Naive thymus-derived CD8-positive, alpha-beta T cell (primary cell): ENCODE measurements at places on chromosomes 1 and 21. TPM values are rescaled to one million over a fixed set of nuclear protein-coding genes. Genes with fewer than 3 reads are reported as not detected.

- no peak overlapping the region for H3K4me3 ChIP-seq
- H3K4me1 ChIP-seq = peaks cover 29% of the 10 kb centered on the region
- H3K27ac ChIP-seq = no peak overlapping the region
- H3K36me3 ChIP-seq = no peaks in the 10 kb centered on the region
- no peaks in the 10 kb centered on the region for H3K27me3 ChIP-seq
Measured at GRCh38 chr1:41632781-41633575, 148.5 kb upstream of the EDN2 start.

DNA sequence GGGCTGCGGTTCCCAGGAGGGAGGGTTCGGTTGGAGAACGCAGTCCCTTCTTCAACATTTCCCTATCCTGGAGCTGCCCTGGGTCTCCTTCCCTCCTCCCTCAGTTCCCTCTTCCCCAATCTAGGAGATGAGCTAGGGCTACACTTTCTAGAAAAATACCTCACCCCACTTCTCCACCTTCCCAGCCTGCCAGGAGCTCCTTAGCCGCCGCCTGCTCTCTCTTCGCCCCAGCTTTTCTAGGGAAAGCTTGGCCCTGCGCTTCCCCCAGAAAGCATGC lies 488 bp upstream of the ADAMTS1 start:
- peaks cover 19% of the 10 kb centered on the region for H3K4me1 ChIP-seq
- DNase-seq = no peak
- H3K27ac ChIP-seq = no peak overlapping the region
- H3K36me3 ChIP-seq = no peaks in the 10 kb centered on the region
- H3K4me3 ChIP-seq = peak overlapping the region; percentile 81
- H3K27me3 ChIP-seq = peaks cover 59% of the 10 kb centered on the region

GRCh38 chr21:34908419-34909055 lies 140.6 kb downstream of the RUNX1 start:
- no peak overlapping the region for H3K4me3 ChIP-seq
- H3K4me1 ChIP-seq = peaks cover 87% of the 10 kb centered on the region
- peaks cover 18% of the 10 kb centered on the region for H3K36me3 ChIP-seq
- no peak for DNase-seq
- H3K27me3 ChIP-seq = no peaks in the 10 kb centered on the region

The ITLN2 gene
- not detected for total RNA-seq

The PRKAA2 gene
- not detected for total RNA-seq

The C1orf87 gene
- total RNA-seq = not detected

The POU2F1 gene
- 22.9 TPM for total RNA-seq

- no peak for DNase-seq
- H3K27me3 ChIP-seq = no peaks in the 10 kb centered on the region
- peaks cover 15% of the 10 kb centered on the region for H3K4me1 ChIP-seq
- no peak overlapping the region for H3K27ac ChIP-seq
Measured at GRCh38 chr1:153791648-153792253, 16.5 kb downstream of the SLC27A3 start.

The DENND1B gene
- total RNA-seq = 10.5 TPM

The LMOD1 gene
- total RNA-seq = not detected

The TMIGD3 gene
- total RNA-seq = not detected

DNA sequence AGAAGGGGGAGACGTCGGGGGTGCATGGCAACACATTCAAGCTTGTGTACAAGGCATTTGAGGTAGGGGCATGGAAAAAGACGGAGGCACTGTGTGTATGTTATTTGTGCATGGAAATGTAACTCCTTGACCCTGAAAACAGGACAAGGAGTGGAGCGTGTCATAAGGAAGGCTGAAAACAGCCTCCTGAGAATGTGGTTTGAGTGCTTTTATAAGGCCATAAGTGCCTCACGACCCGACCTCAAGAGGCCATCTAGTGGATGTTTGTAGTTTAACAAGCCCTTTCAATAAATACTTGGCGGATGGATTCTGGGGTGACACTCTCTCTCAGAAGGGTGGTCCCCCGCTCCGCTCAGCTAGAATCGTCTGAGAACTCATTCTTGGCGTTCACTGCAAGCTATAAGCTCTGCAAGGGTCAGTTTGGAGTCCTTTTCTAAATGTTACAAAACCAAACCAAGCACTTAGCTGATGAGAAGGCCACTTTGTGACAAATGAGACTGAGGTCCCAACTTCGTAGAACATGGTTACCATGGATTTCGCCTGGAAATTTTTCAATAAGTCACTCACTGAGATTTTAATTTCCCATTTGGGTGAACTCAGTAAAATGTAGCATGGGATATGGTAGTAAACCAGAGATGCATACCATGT lies 38.8 kb upstream of the CLCA4 start:
- no peak overlapping the region for H3K27ac ChIP-seq
- H3K4me3 ChIP-seq = no peak overlapping the region
- no peaks in the 10 kb centered on the region for H3K36me3 ChIP-seq
- H3K4me1 ChIP-seq = peaks cover 7% of the 10 kb centered on the region
- peaks cover 1% of the 10 kb centered on the region for H3K27me3 ChIP-seq

The MPZ gene
- total RNA-seq = 11.9 TPM

The KRTAP22-2 gene
- not detected for total RNA-seq

The NBPF15 gene
- total RNA-seq = 121 TPM

The PAFAH2 gene
- 24.6 TPM for total RNA-seq

GRCh38 chr21:28396421-28396820 lies 596.3 kb downstream of the LTN1 start:
- H3K4me3 ChIP-seq = no peak overlapping the region
- H3K27me3 ChIP-seq = no peaks in the 10 kb centered on the region
- DNase-seq = no peak
- H3K36me3 ChIP-seq = no peaks in the 10 kb centered on the region

DNA sequence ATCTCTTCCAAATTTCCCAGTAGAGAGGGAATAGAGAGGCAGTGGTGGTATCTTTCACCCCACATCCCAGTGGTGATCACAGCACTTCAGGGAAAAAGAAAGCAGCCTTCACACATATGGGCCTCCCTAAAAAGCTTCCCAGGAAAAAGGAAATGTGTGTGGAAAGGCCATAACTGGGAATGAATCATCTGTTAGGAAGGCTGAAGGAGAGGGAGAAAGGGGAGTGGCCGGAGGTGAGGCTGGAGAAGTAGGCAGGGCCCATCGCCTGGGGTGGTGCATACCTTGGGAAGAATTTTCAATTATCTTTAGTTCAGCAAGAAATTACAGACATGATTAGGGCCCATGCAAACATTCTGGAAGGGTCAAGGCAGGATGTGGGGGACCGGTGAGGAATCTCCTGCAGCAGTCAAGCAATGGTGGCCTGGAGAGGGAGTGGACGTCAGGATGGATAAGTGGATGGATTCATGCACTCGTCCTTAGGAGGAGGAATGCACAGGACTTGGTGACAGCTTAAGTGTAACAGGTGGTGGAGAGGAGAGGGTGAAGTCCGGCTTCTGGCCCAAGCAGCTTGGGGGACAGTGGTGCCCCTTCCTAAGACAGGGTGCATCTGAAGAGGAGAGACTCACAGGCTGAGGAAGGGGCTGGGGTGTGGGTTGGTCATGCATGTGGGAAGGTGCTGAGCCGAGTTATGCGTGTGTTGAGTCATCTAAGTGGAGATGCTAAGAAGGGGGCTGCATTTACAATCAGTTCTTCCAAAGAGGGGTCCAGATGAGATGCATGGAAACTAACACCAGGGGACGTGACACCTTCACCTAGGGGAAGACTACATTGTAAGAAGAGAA lies 17.9 kb downstream of the HIVEP3 start:
- H3K27me3 ChIP-seq = no peaks in the 10 kb centered on the region
- no peak for DNase-seq
- peak overlapping the region; percentile 76 for H3K27ac ChIP-seq
- H3K36me3 ChIP-seq = no peaks in the 10 kb centered on the region
- H3K4me1 ChIP-seq = peaks cover 54% of the 10 kb centered on the region
- H3K4me3 ChIP-seq = no peak overlapping the region

DNA sequence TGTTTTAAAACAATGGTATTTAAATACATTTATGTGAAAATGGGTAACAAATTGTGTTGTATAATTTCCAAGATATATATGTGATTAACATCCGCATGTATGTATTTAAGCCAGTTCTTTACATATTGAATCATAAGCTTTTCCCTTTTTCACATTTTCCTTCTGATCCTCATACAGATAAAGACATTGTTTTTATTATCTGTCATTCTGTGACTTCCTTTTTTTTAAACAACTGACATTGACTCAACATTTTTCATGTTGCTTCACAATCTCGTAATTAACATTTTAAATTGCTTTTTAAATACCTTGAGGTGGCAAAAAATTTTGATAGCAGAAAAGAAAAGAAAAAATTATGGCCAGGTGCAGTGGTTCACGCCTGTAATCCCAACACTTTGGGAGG lies 1.4 kb downstream of the STXBP3 start:
- DNase-seq = no peak
- peak overlapping the region; percentile 78 for H3K27ac ChIP-seq
- peaks cover 4% of the 10 kb centered on the region for H3K36me3 ChIP-seq
- H3K27me3 ChIP-seq = no peaks in the 10 kb centered on the region

DNA sequence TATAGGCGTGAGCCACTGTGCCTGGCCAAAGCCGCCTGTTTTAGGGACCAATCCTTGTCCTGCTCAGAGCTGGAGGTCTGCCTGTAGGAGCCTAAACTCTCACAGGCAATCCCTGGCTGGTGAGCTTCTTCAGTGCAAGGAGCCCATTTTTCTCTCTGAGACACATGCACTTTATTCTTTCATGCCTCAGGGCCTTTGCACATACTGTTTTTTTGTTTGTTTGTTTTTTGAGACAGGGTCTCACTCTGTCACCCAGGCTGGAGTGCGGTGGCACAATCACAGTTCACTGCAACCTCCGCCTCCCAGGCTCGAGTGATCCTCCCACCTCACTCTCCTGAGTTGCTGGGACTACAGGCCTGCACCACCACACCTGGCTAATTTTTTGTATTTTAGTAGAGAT lies 21.6 kb upstream of the PINK1 start:
- H3K27ac ChIP-seq = no peak overlapping the region
- H3K36me3 ChIP-seq = no peaks in the 10 kb centered on the region
- no peak for DNase-seq
- no peaks in the 10 kb centered on the region for H3K4me1 ChIP-seq
- H3K27me3 ChIP-seq = peaks cover 2% of the 10 kb centered on the region

- no peak overlapping the region for H3K27ac ChIP-seq
- H3K36me3 ChIP-seq = no peaks in the 10 kb centered on the region
- peaks cover 7% of the 10 kb centered on the region for H3K27me3 ChIP-seq
- H3K4me3 ChIP-seq = no peak overlapping the region
Measured at GRCh38 chr1:47871799-47872353, 125.3 kb downstream of the TRABD2B start.

The SPRR1B gene
- total RNA-seq = not detected

DNA sequence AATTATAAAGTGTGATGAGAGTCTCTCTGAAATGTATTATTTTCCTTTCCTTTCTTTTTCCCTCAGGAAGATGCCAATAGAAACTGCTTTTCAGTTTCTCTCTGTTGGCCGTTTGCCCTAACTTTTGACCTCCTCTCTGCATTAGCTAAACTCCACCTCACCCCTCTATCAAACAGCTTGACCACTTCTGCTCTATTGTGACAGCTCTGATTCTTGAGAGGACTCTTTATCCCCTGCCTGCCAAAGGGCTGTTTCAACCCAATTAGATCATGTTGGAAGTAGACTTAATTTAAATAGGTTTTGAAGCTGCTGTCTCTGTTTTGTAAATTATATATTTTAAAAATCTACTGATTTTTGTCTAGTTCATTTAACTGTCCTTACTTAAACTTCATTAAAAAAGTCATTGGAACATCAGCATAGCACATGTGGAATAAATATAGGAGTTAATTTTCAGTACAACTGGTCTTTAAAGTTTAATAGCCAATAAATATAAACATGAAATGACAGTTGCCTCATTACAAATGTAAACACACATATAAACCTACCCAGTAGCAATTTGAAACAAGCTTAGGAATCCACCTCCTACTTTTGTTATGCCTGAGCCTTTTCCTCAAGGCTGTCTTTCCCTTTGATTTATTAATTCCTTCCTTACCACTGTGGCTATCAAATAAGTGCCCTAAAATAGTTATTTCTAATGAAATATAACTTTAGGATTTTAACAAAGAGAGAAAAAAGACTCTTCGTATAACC lies 152.0 kb downstream of the CHRM3 start:
- no peaks in the 10 kb centered on the region for H3K27me3 ChIP-seq
- DNase-seq = no peak
- no peaks in the 10 kb centered on the region for H3K36me3 ChIP-seq
- no peak overlapping the region for H3K27ac ChIP-seq
- H3K4me3 ChIP-seq = no peak overlapping the region

The MSH4 gene
- total RNA-seq = 0.86 TPM

The ZNF362 gene
- 23.8 TPM for total RNA-seq

DNA sequence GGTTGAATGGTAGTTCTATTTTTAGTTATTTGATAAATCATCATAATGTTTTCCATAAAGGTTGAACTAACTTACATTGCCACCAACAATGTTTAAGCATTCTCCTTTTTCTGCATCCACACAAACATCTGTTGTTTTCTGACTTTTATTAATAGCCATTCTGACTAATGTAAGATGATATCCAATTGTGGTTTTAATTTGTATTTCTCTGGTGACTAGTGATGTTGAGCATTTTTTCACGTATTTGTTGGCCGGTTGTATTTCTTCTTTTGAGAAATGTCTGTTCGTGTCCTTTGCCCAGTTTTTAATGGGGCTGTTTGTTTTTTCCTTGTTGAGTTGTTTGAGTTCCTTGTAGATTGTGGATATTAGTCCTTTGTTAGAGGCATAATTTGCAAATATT lies 24.6 kb upstream of the SLC35F3 start:
- H3K4me3 ChIP-seq = no peak overlapping the region
- no peak overlapping the region for H3K27ac ChIP-seq
- H3K27me3 ChIP-seq = peaks cover 15% of the 10 kb centered on the region
- no peaks in the 10 kb centered on the region for H3K36me3 ChIP-seq
- no peak for DNase-seq

DNA sequence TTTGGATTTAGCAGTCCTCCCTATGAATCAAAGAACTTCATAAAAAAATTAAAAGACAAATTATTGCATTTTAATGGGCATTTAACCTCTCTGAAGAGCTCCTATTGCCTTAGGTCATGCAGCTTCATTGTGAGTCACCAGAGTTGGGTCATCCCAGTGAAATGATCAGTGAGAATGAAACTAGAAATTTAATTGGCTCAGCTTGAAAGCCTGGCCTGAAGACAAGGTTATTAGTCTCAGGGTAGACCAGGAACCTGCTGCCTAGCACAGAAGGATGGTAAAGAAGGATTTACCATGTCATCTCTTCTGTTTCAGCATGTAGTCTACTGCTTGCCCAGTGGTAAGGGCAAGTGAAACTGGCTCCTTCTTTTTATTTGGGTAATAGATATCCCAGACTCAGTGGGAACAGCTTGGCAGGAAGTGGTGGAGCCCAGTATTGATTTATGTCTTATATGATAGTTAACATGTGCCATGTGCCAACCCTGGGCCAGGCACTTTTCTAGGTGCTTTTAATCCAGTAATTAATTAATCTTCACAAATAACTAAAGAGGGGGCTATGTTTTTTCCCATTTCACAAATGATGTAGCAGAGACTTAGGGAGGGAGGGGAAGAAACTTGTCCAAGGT lies 23.6 kb downstream of the LAMC2 start:
- no peak overlapping the region for H3K27ac ChIP-seq
- peaks cover 6% of the 10 kb centered on the region for H3K27me3 ChIP-seq
- H3K4me3 ChIP-seq = no peak overlapping the region
- DNase-seq = no peak
- H3K4me1 ChIP-seq = no peaks in the 10 kb centered on the region

GRCh38 chr1:115669002-115669673 lies 27.4 kb downstream of the VANGL1 start:
- no peak overlapping the region for H3K27ac ChIP-seq
- no peak overlapping the region for H3K4me3 ChIP-seq
- DNase-seq = no peak
- no peaks in the 10 kb centered on the region for H3K36me3 ChIP-seq

The CFHR3 gene
- total RNA-seq = not detected

GRCh38 chr1:247378334-247379073 lies 37.5 kb upstream of the NLRP3 start:
- no peak overlapping the region for H3K4me3 ChIP-seq
- peaks cover 3% of the 10 kb centered on the region for H3K36me3 ChIP-seq
